HuH-7 (cell line): ENCODE measurements at places on chromosomes 13 and 19.

DNA sequence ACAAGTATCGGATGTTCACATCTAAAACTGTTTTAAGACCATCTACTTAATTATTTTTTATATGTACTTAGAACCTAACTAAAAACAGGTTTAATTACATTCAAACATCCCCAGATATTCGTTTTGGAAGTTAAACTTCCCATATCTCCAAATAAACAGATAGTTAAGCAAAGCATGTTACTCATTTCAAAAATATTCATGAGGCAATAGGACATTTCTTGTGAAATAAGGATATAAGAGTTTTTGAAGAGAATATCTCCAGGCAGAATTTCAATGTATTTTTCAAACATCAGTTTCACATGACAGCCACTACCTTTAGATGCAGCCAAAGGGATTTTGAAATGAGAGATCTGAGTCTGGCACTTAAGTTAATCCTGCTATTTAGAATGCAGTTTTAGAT is 697.5 kb downstream of the SLITRK1 start:
- DNase-seq, result no peak

- no peak for DNase-seq
Measured at GRCh38 chr19:39696387-39696786, 7.9 kb upstream of the LGALS14 start.

DNA sequence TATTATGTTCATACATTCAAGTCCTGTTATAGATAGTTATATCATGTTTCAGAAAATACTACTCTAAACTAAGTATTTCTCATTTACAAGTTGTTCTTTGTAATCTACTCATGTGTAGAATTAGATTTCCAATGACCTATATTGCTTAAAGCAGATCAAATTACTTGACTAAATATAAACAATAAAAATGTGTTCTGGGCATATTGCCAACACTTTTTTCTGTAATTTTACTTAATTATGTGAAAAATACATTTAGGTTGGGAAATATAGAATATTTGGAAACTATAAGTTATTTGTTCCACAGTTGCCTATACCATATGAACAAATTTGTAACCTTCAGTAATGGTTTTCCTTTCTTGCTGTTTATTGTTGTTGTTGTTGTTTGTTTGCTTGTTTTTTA is 275.2 kb upstream of the PCDH9 start:
- no peak for DNase-seq

- no peak for DNase-seq
Measured at GRCh38 chr13:76643596-76643995, 242.6 kb downstream of the KCTD12 start.

DNA sequence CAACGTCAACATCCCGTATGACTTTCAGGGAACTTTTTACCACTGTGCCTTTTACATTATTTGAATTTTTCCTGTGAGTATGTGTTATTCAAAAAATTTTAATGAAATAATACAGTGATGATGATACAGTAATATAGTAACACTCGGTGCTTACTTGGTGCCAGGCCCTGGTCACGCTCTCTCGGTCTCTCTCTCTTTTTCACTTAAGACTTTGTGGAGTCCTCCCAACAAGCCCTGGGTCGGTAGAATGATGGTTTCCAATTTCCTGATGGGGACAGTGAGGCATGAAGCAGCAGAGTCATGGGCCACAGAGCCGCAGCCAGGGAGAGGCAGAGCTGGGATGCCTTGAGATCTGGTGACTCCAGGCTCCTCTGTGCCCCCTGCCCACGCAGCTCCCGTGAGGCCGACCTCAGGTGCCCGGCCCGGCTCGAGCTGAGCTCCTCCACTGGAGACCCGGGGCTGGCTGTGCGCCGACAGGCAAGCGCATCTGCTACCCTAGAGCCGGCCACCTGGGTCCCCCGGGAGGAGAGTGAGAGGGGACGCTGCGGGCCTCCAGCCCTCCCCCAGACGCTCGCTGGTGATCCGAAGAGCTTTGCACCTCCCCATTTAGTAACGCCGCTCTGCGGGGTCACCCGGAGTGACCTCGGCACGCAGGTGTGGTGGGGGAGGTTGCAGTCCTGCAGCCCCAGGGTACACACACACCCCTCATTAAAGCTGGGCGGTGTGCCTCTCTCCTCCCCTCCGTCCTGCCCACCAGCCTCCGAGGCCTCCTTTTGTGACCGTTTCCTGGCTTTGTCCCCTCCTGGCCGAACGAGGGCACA is 4.4 kb upstream of the SBK3 start:
- DNase-seq, result peak; percentile 64

- DNase-seq, result no peak
Measured at GRCh38 chr13:114149774-114150740, 17.6 kb upstream of the RASA3 start.

DNA sequence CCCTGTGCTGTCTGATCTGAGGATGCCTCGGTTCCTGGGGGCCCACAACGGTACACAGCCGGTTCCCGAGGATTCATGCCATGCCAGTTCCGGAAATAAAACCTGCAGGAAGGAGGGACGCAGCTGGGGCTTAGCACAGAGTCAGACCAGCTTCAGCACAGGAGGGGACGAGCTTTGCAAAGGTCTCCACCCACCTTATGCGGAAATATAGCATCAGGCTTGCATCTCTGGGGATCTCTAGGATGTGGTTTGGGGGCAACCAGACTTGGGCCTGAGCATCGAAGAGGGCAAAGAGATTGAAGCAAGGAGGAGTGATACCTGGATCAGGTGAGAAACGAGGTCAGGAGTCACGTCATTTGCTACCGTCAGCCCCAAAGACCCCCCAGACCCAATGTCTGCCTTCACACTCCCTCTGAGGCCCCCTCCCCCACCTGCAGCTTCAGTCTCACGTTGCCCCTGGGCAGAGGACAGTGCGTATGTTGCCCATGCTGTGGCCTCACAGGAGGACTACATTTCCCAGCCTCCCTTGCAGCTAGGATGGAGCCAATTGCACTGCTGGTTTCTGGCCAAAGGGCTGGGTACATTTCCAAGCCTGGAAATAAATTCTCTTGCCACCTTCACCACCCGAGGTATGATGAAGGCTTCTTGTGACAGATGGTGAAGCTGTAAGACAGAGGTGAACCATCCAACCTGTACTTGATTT is 12.1 kb downstream of the TYK2 start:
- DNase-seq, result no peak

- no peak for DNase-seq
Measured at GRCh38 chr19:45469945-45470761, 2.4 kb downstream of the FOSB start.
